Hepatocyte (in vitro differentiated cells): ENCODE measurements at places on chromosomes 7 and 10. TPM values are rescaled to one million over a fixed set of nuclear protein-coding genes. Genes with fewer than 3 reads are reported as not detected.

GRCh38 chr7:38375453-38375852, 102.0 kb upstream of the TARP start:
- no peaks in the 10 kb centered on the region for H3K27me3 ChIP-seq
- no peaks in the 10 kb centered on the region for H3K36me3 ChIP-seq
- H3K4me3 ChIP-seq, result no peak overlapping the region
- DNase-seq, result no peak

DNA sequence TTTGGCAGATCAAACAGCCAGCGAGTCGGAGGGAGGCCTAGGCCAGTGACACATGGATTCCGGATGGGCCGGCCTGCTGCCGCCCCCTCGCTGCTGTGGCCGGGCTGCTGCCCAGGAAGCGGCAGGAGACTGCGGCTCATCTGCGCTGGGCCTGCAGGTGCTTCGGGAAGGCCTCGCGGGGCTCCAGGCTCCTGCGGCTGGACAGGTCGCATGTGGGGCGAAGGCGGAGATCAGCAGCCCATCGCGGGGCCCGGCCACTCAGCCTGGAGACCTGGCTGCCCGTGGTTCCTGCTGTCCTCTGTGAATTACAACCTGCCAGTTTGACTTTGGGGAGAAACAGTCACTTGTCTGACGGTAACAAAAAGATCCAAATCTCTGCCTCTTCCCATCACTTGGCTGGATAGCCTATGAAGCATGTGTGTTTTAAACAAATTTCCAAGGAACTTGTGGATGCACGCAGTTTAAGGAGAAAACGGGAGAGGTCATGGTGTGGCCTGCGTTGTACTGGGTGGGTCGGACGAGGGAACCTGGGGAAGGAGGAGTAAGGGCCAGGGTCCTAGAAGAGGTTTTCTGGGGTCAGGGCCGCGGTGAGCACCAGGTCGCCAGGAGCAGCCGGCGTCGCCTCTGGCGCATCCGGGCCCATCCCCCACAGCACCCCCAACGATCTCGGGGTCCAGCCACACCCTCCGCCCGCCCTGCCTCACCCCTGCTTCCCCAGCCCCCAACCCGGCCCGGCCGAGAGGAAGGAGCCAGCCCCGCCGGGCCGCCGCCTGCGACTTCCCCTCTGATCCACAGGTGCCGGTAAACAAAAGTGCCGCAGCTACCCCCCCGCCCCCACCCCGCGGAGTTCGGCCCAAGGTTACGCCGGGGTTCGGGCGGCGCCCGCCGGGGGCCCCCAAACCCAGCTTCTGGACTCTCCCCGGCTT, 1.6 kb downstream of the SPOCK2 start:
- H3K27ac ChIP-seq, result no peak overlapping the region
- H3K4me3 ChIP-seq, result peak overlapping the region; percentile 23
- DNase-seq, result no peak
- H3K36me3 ChIP-seq, result no peaks in the 10 kb centered on the region

- H3K27me3 ChIP-seq, result no peaks in the 10 kb centered on the region
- H3K4me1 ChIP-seq, result no peaks in the 10 kb centered on the region
- H3K27ac ChIP-seq, result no peak overlapping the region
Measured at GRCh38 chr10:27192284-27192683, 37.1 kb downstream of the MASTL start.

DNA sequence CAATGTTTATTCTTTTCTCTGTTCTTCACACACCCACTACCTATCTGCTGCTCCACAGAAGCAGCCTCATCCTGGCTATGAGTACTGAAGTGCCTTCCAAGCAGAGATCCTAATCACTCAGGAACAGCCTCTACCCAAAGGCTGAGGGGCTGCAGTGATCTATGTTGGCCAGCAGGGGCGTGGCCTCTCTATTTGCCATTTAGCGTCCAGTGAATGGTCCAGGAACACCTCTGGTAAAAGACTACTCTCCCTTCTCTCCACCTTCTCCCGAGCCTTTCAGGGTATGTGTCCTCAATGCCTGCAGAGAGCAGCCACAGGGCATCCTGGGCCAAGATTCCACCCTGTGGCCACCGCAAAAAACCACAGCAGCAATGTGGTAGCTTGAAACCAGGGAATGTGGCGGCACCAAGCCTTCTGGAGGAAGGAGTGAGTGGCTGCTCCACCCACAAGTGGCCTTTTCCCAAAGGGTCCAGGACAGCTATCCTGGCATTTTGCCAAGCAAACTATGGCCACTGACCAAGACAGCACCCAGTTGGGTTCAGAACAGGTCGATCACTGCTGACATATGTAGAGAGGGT, 70.9 kb downstream of the SYPL1 start:
- H3K4me1 ChIP-seq, result peaks cover 5% of the 10 kb centered on the region
- H3K36me3 ChIP-seq, result no peaks in the 10 kb centered on the region
- no peaks in the 10 kb centered on the region for H3K27me3 ChIP-seq

- no peak for DNase-seq
- H3K4me1 ChIP-seq, result no peaks in the 10 kb centered on the region
- no peak overlapping the region for H3K27ac ChIP-seq
- no peaks in the 10 kb centered on the region for H3K27me3 ChIP-seq
Measured at GRCh38 chr7:140292438-140292837, 105.9 kb downstream of the SLC37A3 start.

DNA sequence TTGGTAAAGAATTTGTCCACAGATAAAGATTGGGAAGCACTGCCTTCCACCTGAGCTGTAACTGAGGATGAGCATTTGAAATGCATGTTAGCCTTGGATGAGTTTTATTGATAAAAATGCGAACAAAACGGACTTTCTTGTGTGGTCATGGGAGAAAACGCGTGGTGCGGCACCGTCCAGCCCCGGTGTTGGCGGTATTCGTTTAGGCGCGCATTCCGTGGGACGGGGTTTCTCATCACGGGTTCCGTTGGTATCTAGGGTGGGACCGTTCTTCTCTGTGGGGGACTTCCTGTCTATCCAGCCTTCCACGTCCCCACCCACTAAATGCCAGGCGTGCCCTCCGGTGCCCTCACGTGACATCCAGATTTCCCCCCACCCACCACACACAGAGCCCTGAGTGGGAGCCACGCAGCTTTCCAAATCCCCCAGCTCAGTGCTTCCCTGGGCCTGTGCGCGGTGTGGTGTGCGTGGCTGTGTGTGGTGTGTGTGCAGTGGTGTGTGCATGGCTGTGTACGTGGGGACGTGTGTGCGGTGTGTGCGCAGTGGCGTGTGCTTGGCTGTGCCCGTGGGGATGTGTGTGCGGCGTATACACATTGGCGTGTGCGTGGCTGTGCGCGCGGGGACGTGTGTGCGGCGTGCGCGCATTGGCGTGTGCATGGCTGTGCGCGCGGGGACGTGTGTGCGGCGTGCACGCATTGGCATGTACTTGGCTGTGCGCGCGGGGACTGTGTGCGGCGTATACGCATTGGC, 18.1 kb downstream of the IQCE start:
- DNase-seq, result no peak
- no peaks in the 10 kb centered on the region for H3K27me3 ChIP-seq
- H3K27ac ChIP-seq, result no peak overlapping the region

DNA sequence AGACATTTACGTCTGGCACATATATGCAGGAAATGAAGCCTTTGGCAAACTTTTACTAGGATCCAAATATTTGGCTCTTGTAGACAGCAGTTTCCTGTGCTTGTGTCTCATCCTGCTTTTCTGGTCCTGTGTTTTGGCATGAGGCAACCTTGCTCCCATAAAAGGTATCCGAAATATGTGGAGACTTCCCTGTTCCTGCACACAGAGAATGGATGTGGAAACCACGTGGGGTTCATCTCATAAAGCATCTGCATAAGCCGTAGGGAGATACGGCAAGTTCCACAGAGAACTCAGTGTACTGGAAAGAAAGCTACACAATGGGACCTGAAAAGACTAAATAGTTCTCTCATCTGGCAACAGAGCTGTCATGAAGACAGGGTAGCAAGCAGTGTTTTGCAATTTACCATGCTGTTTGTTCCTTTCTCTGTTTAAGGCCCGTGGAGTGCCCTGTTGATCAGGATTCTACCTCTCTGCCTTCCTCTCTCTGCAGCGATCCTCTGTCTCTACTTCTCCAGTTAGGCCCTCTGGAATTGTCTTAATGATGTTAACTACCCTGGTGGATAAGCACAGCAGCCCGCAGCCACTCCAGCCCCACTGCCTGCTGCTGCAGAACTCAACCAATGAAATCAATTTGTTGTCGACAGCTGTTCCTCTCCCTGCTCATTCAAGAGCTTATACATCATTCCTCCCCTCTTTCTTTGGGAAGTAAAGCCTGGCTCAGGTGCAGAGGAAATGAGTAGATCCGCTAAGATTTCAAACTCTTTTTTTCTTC, 293.6 kb downstream of the CSTF2T start:
- H3K4me3 ChIP-seq, result no peak overlapping the region
- no peaks in the 10 kb centered on the region for H3K27me3 ChIP-seq
- H3K36me3 ChIP-seq, result no peaks in the 10 kb centered on the region

GRCh38 chr7:50921114-50921813, 138.6 kb upstream of the GRB10 start:
- DNase-seq, result peak; percentile 34
- H3K4me3 ChIP-seq, result no peak overlapping the region
- no peaks in the 10 kb centered on the region for H3K27me3 ChIP-seq

DNA sequence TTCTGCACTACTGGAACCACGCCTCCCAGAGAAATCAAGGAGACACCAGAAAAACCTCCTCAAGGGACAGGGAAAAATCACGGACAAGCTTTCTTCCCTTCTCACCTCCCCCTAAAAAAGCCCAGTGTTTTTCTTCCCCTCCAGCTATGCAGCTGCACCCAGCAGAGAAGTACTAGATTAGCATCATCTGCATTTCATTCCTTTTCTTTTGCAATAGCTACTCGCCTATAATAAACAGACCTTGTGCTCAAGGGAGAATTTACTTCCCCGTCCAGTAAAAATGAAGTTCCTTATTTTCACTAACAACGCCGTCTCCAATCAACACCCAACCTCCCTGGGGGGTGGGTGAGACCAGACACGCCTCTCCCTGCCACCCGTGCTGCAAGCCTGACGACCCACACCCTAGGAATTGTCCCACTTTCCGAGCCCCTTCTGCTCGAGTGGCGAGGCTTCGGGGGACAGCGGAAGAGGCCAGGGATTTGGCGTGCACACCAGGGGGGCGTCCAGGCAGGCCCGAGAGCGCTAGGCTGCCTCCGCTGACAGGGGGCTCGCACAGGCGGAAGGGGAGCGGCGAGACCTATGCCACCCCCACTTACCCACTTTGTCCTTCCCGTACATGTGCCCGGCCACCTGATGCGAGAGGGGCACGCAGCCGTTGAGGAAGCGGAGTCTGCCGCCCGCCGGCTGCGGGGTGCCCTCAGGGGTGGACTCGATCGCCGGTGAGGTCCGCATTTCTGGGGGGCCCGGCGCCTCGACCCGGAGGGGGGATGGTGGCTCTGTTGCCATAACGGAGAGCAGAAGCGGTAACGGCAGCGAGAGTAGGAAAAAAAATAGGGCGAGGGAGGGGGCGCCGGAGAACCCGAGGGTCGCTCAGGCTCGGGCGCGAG, 625 bp downstream of the IPMK start:
- H3K4me3 ChIP-seq, result peak overlapping the region; percentile 50
- H3K27ac ChIP-seq, result peak overlapping the region; percentile 94
- no peaks in the 10 kb centered on the region for H3K27me3 ChIP-seq
- H3K4me1 ChIP-seq, result peaks cover 7% of the 10 kb centered on the region
- DNase-seq, result peak; percentile 53

DNA sequence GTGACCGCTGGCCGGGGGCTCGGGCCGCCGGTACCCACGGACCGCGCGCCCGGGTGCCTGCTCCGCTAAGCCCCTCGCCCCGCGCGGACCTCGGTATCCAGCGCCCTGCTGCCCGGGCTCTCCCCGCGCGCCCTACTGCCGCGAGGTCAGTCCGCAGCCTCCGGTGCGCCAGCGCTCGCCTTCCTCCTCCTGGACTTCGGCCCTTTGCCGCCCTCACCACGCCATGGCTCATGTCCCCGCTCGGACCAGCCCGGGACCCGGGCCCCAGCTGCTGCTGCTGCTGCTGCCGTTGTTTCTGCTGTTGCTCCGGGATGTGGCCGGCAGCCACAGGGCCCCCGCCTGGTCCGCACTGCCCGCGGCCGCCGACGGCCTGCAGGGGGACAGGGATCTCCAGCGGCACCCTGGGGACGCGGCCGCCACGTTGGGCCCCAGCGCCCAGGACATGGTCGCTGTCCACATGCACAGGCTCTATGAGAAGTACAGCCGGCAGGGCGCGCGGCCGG, 483 bp downstream of the GDF10 start:
- no peaks in the 10 kb centered on the region for H3K36me3 ChIP-seq
- H3K4me3 ChIP-seq, result peak overlapping the region; percentile 49
- H3K27me3 ChIP-seq, result peaks cover 69% of the 10 kb centered on the region
- H3K27ac ChIP-seq, result no peak overlapping the region
- H3K4me1 ChIP-seq, result peaks cover 8% of the 10 kb centered on the region

- H3K27me3 ChIP-seq, result no peaks in the 10 kb centered on the region
- no peak overlapping the region for H3K27ac ChIP-seq
- no peak overlapping the region for H3K4me3 ChIP-seq
- no peak for DNase-seq
- no peaks in the 10 kb centered on the region for H3K4me1 ChIP-seq
- H3K36me3 ChIP-seq, result no peaks in the 10 kb centered on the region
Measured at GRCh38 chr10:61329854-61330253, 123.3 kb downstream of the TMEM26 start.

DNA sequence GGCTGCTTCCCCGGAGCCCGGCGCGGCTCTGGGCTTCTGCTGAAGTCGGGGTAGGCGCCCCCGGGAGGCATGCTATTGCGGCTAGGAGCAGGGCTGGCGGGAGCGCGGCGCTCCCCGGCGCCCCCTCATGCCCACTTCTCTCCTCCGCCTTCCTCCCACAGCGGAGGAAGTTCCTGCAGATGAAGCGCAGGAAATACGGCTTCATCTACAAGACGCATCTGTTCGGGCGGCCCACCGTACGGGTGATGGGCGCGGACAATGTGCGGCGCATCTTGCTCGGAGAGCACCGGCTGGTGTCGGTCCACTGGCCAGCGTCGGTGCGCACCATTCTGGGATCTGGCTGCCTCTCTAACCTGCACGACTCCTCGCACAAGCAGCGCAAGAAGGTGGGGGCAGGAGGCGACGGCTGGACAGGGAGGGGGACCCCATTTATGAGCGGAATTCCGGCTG, 479 bp downstream of the CYP26A1 start:
- peaks cover 33% of the 10 kb centered on the region for H3K4me1 ChIP-seq
- H3K27me3 ChIP-seq, result peaks cover 74% of the 10 kb centered on the region
- H3K27ac ChIP-seq, result no peak overlapping the region
- H3K36me3 ChIP-seq, result no peaks in the 10 kb centered on the region
- no peak for DNase-seq
- H3K4me3 ChIP-seq, result peak overlapping the region; percentile 33

DNA sequence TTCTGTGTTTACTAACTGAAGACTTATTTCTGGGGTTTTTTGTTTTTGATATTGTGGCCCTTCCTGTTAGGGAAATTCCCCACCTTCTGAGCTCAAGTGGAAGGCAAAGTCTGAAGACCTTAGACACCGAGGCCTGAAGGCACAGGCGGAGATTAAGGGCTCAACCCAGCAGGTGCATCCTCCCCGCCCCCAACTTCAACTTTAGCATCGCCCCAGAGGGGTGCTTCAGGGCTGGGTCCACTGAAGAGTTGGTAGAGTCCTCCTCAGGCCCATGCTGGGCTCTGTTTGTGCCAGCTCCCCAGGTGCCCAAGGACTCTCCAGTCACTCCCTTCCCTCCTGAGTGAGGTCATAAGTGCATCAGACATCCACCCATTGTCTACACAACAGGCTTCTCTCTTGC, 9.4 kb upstream of the PPIA start:
- H3K27ac ChIP-seq, result no peak overlapping the region
- H3K4me1 ChIP-seq, result no peaks in the 10 kb centered on the region
- no peak for DNase-seq
- H3K27me3 ChIP-seq, result no peaks in the 10 kb centered on the region
- no peaks in the 10 kb centered on the region for H3K36me3 ChIP-seq

The CALHM3 gene
- not detected in 2 replicates for polyA plus RNA-seq

The HOXA6 gene
- polyA plus RNA-seq, result 0.16 and 0.23 TPM in 2 replicates

The PON1 gene
- polyA plus RNA-seq, result 42.2 and 62.3 TPM in 2 replicates

The NKX1-2 gene
- 0.22 and 0.64 TPM in 2 replicates for polyA plus RNA-seq

The HGF gene
- polyA plus RNA-seq, result 13.4 and 13.9 TPM in 2 replicates
